H54 (cell line): ENCODE measurements at places on chromosomes 13 and 19.

- no peak for DNase-seq
Measured at GRCh38 chr19:42301646-42302203, at the start of gene PRR19. Gene PRR19, plus strand, starts transcription at chr19:42302132. Its CDS starts 7,453 bp downstream, at chr19:42309585.

DNA sequence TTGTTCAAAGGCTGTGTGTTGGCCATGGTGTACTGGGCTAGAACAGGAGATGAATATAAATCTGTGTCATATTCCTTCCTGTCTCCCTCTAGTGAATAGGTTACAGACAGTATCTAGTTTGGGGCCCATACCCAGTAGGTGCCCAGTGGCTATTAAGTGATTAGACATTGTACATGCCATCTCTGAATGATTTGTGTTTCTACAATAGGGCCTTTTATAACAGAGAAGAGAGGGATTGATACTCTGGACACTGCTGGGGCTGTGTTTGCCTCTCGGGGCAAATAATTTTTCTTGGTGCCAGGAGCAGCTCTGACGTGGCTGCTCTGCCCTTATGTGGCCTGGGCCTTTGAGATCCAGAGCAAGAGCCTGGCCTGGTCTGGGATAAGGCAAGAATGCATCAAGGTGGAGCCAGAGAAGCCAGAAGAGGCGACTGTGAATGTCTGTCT lies 403.1 kb downstream of the SPRY2 start:
- DNase-seq, result no peak

DNA sequence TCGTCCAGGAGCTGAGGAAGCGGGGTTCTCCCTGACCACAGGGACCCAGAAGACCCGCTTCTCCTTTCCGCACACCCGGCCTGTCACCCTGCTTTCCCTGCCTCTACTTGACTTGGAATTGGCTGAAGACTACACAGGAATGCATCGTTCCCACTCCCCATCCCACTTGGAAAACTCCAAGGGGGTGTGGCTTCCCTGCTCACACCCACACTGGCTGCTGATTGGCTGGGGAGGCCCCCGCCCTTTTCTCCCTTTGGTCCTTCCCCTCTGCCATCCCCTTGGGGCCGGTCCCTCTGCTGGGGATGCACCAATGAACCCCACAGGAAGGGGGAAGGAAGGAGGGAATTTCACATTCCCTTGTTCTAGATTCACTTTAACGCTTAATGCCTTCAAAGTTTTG lies 18.9 kb downstream of the VASP start:
- DNase-seq, result peak; percentile 57

DNA sequence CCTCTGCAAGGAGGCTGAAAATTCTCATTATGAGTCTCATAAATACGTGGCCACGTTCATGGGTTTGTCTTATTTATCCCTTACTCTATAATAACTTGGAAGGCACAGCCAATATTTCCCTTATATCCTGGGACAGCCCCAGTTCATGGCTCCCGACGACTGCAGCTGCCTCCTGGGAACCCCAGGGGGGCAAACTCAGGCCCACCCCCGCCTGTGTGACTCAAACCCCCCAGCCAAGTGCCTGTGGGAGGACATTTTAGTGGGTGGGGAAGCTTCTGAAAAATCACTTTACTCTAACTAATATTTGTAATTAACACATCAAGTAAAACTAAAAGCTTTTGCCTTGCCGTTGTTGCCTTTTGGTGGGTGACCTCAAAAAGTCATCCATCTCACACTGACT lies 14.3 kb downstream of the RASA3 start:
- DNase-seq, result no peak

DNA sequence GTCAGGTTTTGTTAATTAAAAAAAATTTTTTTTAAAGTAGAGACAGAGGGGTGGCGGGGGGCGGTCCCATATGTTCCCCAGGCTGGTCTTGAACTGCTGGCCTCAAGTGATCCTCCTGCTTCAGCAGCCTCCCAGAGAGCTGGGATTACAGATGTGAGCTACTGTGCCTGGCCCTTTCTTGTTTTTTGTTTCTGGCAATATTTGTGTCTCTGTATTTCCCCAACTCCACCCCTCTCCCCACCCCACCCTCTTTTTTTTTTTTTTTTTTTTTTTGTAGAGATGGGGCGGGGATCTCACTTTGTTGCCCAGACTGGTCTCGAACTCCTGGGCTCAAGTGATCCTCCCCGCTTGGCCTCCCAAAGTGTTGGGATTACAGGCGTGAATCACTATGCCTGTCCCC lies 600 bp upstream of the CAPN12 start:
- no peak for DNase-seq

- no peak for DNase-seq
Measured at GRCh38 chr13:43933378-43933777, 53.7 kb downstream of the LACC1 start.

- DNase-seq, result no peak
Measured at GRCh38 chr13:106052200-106052767, 483.2 kb downstream of the EFNB2 start.

GRCh38 chr19:43620061-43621001 lies 902 bp upstream of the ZNF428 start:
- no peak for DNase-seq

DNA sequence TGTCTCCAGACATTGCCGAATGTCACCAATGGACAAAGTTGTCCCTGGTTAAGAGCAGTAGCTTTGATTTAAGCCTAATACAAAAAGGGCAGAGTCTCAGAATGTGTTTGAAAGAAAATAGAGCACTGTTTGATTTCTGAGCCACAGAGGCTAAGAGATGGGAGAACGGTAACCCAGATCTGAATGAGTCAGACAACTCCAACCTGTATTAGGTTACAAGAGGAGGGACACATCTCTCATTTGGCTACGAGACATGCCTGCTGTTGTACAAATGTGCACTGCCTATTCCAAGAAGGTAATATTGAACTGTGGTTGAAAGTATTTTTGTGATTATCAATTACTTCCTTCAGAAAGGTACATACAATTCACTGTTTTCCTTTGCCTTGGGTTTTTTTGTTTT lies 4.9 kb upstream of the HSPH1 start:
- no peak for DNase-seq

DNA sequence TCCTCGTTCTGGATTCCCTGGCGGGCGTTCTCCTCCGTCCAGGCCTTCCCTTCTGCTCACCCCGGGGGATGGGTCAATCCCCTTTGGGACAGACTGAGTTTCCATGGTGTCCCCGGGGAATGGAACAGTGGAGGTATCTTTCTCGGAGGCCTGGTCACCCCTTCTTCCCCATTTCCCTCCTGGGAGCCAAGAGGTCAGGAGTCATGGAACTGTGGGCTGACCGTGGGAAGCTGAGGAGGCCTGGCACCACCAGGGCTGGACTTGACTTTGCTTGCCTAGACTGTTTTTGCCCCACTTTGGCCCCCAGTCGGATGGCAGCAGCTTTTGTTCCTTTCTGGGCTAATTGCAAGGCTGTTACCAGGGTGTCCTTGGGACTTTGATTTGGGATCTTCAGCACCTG lies 2.0 kb downstream of the NACC1 start:
- DNase-seq, result no peak

DNA sequence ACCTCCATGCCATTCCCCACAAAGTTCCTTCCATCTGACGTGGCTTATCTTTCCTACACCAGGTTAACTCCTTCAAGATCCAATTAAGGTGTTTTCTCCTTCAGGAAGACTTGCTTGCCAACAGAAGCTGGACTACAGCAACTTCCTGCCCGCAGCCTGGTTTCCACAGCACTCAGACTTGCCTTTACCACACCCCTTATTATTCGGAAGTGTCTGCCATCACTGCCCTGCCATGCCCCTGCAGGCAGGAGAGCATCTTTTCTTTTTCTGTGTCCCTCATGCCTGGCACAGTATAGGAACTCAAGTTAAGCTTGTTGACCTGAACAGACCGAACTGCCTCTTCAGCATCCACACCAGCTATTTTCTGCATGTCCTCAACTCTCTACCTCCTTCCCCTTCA lies 168.0 kb downstream of the FOXO1 start:
- DNase-seq, result no peak

GRCh38 chr19:14383661-14384555 lies 2.7 kb downstream of the ADGRE5 start:
- DNase-seq, result peak; percentile 71

DNA sequence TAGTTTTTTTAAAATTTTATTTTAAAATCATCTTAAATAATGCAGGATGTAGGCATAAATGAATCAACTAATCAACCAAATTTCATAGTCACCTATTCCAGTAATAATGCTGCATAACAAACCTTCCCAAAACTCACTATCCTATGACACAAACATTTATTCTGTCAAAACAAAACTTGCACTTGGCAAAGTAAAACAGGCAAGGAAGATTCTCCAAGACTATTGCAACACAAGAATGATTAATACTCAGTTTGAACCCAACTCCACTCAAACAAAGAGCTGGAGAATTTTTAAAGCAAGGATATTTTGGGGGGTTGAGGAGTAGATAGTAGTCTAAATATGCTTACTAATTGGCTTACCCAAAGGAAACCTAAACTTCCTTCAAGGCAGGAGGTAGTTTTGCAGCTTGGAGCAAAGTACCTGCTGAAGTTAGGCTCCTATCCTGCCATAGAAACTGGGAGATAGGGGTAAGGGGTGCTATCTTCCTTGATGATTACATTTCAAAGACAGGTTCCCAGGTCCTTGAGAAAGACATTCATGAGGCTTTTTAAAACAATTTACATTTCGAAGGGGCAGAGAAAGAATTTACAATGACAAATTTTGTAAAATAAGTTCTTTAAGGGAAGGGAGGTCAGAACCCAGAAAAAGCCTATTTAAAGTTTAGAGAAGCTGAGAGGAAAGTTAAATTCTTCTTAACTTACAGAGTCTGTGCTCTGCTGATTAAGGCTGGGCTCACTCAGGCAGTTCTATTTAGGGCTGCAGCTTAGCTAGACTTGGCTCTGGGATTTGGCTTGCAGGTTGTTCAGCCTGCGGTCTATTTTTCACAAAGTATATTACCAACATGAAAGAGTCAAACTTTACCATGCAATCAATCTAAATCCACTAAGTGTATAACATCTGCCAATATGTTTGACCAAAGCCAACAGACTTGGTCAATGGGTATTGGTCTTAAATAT lies 549.0 kb downstream of the KCTD12 start:
- no peak for DNase-seq

DNA sequence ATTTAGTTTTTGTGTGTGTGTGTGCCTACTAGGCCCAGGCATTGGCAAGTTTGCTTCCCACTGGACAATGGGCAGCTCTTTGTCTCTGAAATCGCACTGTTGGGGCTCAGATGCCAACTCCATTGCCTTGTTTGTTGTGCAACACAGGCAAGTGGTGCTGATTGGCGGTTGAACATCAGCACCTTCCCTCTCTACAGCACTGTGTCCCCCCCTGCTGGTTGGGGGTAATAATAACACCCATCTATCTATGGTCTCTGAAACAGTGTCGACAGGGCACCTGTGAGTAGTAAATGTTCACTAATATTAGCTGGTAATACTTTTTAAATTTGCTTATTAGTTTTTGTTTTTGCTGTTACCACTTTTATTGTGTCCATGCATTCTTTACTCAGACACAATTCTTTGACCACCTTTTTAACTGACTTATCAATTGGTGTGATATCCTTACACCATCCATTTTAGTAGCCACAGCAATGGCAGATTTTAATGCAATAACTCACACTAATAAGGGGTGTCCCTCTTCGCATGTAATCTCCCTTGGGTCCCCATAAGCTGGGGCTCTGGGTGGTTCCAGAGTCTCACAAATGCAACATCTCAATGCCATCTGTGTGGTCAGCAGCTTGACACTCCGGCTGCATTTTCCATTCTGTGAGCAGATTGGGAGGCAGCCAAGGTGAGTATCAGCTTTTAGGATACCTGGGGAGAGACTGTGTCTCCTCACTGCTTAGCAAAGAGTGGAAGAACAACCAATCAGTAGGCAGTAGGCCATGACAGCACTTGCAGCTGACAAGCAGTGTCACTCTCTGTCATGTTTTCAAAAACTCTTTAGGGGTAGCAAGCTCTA lies 47.7 kb upstream of the UQCRFS1 start:
- DNase-seq, result peak; percentile 38

DNA sequence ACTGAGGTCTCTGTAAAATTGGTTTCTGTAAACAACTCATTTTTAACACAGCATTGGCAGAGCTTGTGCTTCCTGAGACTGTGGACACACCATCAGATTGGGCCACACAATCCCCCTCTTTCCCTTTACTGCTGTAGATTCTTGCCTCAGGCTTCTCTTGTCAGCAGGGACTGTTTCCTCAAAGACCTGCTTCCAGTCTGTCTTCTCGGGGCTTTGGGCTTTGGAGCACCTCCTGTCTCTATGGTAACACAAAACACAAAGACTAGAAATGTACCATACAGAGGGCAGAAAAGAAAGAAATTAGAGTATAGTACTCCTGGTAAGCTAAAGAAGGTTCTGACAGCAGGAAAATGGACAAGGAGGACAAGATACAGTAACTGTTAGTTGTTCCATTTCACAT lies 484.5 kb downstream of the DIAPH3 start:
- DNase-seq, result no peak
